Activated CD4-positive, alpha-beta T cell treated with anti-CD3 and anti-CD28 coated beads, Interleukin-2, amount 50 U/mL, for 1 hour (primary cell): ENCODE measurements at places on chromosomes 2 and 18.

GRCh38 chr2:180787330-180787729 lies 193.1 kb upstream of the UBE2E3 start:
- DNase-seq, result no peak

DNA sequence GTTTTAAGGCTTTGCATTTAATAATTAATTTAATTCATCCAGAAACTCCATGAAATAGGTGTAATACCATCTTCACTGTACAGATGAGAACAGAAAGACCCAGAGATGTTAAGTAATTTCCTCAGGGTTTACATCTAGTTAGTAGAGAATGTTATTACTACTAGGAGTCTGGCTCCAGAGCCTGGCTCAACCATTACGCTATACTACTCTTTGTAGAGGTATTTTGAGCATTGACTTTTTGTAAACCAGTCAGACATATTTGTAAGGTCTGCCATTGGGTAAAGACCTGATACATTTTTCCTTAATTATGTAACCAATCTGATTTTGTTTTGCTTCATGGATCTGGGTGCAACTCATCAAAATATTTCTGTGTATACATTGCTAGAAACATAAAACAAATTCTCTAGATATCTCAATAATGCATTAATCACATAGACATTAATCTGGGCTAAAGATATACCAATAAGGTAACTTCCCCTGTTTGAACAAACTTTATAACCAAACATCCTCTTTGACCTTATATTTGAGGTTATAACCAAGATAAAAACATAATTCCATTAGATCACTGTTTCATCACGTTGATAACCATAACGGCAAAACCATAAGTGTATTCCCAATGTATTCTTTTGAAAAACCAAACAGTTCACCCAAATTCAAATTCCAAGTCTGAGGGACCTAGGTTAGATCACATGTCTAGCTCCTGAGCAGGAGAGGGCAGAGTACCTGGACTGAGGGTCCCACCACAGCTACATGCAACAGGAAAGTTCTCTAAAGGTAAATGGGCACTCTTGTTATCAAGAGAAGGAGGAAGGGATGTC lies 135.0 kb downstream of the IKZF2 start:
- DNase-seq, result no peak

DNA sequence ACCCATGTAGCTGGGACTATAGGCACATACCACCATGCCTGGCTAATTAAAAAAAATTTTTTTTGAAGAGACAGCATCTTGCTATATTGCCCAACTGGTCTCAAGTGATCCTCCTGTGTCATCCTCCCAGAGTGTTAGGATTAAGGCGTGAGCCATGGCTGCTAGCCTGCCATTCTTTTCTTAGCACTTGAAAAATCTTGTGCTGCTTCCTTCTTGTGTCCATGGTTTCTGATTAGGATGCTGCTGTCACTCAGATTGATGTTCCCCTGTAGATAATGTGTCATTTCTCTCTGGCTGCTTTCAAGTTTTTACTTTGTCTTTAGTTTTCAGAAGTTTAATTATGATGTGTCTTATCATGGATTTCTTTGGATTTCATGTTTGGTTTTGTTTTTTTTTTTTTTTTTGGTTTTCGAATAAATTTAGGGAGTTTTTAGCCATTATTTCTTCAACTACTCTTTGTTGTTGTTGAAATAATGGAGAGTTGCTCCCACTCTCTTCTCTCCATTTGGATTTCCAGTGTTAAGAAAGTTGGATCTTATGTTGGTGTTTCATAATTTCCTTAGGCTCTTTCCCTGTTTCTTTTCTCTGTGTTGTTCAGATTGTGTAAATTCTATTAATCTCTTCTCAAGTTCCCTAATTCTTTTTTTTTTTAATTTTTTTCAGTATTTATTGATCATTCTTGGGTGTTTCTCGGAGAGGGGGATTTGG lies 2.5 kb downstream of the ATP9B start:
- DNase-seq, result no peak

GRCh38 chr2:23132000-23132399 lies 253.0 kb upstream of the KLHL29 start:
- DNase-seq, result no peak

GRCh38 chr2:116450990-116451389 lies 1363.5 kb upstream of the DDX18 start:
- no peak for DNase-seq

GRCh38 chr2:3625186-3625585 lies 30.3 kb downstream of the COLEC11 start:
- DNase-seq, result no peak

- no peak for DNase-seq
Observed at GRCh38 chr2:203796248-203797010, 71.1 kb upstream of the CTLA4 start.

GRCh38 chr2:234373060-234373459 lies 123.8 kb downstream of the ARL4C start:
- no peak for DNase-seq

DNA sequence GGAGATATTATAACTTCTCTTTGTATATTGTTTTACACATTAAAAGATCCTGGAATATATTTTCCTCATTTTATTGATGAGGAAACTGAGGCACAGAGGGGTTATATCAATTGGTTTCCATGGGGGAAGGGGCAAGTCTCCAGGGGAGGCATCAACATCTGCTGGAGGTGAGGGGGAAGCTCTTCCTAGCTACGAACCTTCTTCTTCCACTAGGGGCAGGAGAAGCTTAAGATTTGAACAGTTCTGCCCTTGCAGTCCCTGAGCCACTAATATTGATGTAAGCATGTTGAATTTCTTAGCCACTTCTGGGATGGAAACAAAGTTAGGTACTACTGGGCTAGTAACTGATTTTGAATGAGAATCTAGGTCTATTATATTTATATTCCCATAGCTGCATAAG lies 140.1 kb upstream of the AQP4 start:
- no peak for DNase-seq

DNA sequence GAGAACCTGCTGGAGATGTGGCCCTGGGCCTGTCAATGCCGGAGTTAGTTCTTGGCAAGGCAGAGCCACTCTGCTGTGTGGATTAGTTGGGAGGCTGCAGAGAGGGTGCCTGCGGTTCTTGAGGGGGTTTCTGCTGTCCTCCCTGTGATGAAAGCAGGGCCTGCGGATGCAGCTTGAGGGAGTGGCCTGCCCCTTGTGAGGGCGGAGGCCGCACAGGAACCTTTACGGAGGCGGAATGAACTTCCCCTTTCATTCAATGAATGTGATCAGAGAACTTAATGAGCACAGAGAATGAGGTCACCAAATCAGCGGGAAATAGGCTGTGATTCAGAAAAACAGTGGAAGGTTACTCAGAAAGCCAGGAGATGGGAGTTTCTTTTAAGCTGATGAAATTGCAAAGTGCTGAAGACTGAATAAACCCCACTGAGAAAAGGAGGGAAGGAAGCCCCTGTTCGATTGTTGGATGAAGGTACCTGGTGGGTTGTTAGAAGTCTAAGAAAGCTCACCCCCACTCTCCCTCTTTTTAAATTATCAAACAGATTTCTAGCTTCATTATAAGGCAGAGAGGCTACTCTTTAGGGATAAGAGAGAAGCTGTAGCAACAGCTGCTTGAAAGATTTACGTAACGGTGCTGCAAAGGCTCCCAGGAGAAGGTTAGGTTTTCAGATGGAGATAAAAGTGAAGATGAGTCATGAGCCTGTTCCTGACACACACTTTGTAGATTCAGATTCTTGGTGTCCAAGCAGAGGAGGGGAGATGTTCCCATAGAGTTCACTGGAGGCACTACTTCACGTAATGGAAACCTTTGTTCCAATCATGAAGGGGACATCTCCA lies 47.4 kb downstream of the VWA3B start:
- no peak for DNase-seq

DNA sequence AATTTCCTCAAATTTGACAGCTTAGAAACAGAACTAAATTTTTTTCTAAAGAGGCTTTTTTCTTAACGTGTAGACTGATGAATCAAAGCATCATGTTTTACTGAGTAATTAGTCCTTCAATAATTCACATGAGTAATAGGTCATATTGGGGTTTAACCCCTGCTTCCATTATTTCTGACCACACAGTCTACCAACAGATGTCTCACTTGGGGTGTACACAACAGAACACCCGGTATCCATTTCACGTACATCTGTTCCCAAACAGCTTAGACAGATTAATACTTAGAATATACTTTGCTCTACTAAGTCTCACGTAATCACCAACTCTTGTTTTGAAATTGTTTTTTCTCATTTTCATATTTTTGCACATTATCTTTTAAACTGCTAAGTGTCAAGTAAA lies 14.8 kb downstream of the CERKL start:
- no peak for DNase-seq

DNA sequence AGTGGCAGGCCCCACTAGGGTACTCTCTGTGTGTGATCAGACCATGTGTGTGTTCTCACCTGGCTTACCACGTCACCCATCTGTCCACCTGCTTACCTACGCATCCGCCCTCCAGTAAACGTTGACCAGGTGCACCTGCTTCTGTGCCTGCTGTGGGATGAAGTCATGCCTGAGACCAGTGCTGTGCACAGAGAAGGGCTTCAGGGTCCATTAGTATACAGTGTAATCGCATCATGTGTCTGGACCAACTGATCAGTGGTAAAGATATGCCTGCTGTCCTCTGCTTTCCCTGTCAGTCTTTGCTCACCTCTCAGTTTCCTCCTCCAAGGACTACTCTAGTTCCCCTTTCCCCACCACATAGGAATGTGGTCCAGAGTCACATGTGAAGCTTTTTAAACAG lies 109.3 kb downstream of the FHOD3 start:
- DNase-seq, result no peak

DNA sequence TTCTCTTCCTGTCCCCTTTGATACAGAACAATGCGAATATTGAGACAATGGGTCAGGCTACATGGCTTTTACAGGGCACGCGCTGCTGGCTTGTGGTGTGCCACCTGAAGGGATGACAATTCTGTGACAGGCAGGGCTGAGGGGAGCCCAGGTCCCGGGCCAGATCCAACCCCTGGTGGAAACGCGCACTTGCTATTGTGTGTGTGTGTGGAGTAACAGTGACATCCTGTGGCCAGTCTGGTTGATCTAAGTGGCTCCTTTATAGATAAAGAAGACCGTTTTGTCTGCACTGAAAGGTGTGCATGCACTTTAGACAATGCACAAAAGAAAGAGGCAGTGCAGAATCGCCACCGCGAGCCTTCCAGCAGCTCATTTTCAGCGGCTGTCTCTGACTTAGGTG lies 273.6 kb downstream of the HRH4 start:
- DNase-seq, result no peak

DNA sequence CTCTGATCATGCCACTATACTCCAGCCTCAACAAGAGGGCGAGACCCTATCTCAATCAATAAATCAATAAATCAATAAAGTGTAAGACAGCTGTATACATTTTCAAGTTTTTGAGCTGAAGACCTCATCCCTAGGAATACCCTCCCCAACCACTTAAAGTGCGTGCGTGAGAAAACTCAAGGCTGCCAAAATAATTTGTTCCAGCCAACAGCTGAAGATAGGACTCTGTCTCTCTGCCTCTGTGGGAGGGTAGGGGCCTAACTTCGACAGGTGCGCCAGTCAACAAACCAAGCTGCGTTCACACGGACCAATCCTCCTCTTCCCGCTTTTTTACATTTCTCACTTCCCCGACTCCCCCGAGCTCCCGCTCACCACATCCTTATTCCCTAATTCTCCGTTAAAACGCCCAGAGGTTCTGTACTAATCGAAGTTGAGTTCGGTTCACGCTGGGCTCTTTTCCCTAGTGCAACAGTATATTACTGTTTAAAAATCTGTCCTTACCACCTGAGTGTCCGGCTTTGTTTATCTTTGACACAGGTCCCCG lies 618 bp downstream of the POLR2D start:
- DNase-seq, result no peak

GRCh38 chr18:22110461-22110924 lies 58.9 kb upstream of the GATA6 start:
- no peak for DNase-seq

DNA sequence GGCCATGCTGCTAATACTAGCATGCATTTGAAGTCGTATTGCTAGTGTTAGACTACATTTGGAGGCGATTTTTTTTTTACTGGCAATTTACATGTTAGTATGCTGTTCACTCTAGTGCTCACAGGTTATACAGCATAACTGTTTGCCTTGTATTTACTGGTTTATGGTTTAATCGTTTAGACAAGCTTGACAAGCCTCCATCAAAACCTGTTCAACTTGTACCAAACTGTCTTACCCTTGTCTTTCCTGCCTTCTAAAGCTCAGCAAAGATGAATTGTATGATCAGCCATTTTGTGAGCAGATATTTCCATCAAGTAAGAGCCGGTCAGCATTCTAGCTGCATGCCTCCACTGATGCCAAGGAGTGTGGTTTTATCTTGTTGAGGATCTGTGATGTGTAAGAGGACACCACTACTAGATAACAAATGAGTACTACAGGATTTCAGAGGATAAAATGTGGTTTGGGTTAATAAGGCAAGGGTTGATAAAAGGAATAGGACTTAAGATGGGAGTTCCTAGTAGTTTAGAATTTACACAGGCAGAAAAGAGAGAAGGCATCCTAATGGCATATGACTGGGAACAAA lies 68.4 kb upstream of the ITM2C start:
- no peak for DNase-seq

- DNase-seq, result no peak
Observed at GRCh38 chr2:20217041-20217970, 7.6 kb downstream of the SDC1 start.

DNA sequence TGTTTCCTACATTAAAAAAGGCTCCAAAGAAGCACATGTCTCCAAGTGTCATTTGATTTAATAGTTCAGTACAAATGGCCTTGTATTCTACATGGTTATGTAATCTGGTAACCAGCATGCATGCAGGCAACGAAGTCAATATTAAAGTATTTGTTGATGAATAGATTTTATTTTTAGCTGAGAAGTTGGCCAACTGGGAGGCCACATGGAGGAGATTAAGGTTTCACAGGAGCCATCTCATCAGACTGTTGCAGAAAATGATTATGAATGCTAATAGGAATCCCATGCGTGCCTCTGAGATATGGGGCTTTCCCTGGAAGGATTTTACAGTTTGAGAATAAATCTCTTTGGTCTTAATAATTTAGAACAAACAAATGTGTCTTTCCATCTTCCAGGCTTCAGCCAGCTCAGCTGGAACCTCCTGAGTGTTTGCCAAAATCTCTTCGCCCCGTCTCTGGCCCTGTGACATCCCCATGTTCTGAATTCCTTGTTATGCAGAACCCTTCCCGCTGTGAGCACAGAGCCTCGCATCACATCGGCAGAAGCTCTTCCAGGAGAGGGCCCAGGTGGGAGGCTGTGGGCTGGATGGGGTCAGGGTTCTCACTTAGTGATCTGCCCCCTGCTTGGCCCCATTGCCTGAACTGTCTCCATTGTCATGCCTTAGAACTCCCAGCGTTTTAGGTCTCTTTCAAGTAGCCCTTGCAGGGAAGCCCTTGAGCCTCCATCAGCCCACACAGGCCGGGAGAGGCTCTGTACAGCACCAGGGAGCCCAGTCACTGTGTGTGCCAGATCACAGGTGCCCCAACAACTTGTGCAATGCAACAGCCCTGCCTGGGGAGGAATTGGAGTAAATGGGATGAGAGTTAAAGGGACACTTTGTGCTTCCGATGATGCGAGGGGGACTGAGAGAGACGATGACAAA lies 190.5 kb upstream of the TWIST2 start:
- DNase-seq, result no peak
